ENCODE measurements at places on chromosomes 1 and 21. TPM values are rescaled to one million over a fixed set of nuclear protein-coding genes. Genes with fewer than 3 reads are reported as not detected.

RAB3B gene
- not detected for total RNA-seq

KCNK2 gene
- total RNA-seq = 1.8 TPM

ZNF683 gene
- total RNA-seq = not detected

SH3BGR gene
- 14.6 TPM for total RNA-seq

TCHH gene
- 0.41 TPM for total RNA-seq

SLC2A5 gene
- total RNA-seq = 3.9 TPM

RGS8 gene
- not detected for total RNA-seq

RO60 gene
- 124 TPM for total RNA-seq

TAS1R1 gene
- not detected for total RNA-seq

PDZK1 gene
- total RNA-seq = 7.4 TPM

CFAP45 gene
- 0.95 TPM for total RNA-seq

EPS8L3 gene
- not detected for total RNA-seq

TEX38 gene
- total RNA-seq = not detected

CFHR3 gene
- not detected for total RNA-seq

CD2 gene
- total RNA-seq = 1.4 TPM

PAQR6 gene
- 0.27 TPM for total RNA-seq

PBX1 gene
- 53.1 TPM for total RNA-seq

MANEAL gene
- 1.8 TPM for total RNA-seq

IL22RA1 gene
- total RNA-seq = 0.21 TPM

GSTM3 gene
- total RNA-seq = 33.1 TPM

FAM151A gene
- total RNA-seq = not detected

HFM1 gene
- not detected for total RNA-seq

C1orf210 gene
- not detected for total RNA-seq

KIAA0040 gene
- total RNA-seq = 20.2 TPM

CSF3R gene
- total RNA-seq = 28.6 TPM

RIMS3 gene
- total RNA-seq = 18.1 TPM

BARHL2 gene
- not detected for total RNA-seq

TDRD5 gene
- total RNA-seq = not detected

C1QB gene
- total RNA-seq = 884 TPM

TSPEAR gene
- total RNA-seq = not detected

KCNT2 gene
- total RNA-seq = 23.6 TPM

CAPN8 gene
- total RNA-seq = not detected

TBX15 gene
- total RNA-seq = 1.5 TPM

PTGER3 gene
- 61.7 TPM for total RNA-seq

LCE1D gene
- total RNA-seq = not detected

KRTAP19-1 gene
- not detected for total RNA-seq

CACHD1 gene
- total RNA-seq = 6.7 TPM

IL24 gene
- total RNA-seq = not detected

FAM110D gene
- 9.9 TPM for total RNA-seq

DENND2C gene
- total RNA-seq = 6.0 TPM

PADI1 gene
- not detected for total RNA-seq

IL19 gene
- not detected for total RNA-seq

All from thoracic aorta (tissue), 2 donors.